ENCODE measurements at places on chromosomes 6 and 20.
A peak's percentile ranks its signal among the peaks of the same experiment; 100 is the strongest.

DNA sequence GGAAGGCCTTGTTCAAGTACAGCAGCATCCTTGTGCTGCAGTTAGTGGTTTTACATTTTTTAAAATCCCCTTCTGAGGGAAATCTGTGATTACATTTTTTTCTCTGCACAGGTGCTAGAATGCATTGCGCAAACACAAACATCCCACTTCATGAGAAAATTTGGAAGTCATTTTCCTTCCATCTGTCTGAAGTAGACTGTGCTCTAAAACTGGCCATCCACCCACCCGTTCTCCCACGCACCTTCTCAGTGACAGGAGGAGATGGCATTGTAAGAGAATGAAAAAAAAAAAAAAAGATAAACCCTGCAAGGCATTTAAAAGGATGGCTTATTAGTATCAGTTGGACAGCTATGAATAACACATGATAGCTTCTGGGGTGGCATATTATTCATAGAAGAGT is 65.0 kb downstream of the SOBP start:
- DNase-seq, result no peak

- DNase-seq, result peak; percentile 57
Measured at GRCh38 chr6:154154389-154154967, 115.4 kb downstream of the OPRM1 start.

DNA sequence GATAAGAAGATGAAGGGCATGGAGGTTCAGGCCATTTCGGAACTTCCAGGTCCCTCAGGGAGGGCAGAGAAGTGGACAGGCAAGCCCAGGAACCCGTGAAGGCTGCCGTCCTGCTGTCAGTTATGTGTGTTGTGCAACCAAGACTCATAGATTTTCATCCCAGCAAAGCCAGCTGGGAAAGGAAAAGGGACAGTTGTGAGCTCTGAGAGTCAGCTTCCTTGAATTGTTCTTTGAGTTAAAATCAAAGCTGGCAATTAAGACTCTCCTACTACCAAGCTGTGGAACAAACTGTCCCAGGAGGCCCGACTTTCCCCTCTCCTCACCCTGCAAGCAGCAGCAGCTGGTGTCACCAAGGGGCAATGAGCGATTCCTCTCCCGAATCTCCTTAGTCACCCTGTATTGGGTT is 46.3 kb upstream of the IYD start:
- no peak for DNase-seq

DNA sequence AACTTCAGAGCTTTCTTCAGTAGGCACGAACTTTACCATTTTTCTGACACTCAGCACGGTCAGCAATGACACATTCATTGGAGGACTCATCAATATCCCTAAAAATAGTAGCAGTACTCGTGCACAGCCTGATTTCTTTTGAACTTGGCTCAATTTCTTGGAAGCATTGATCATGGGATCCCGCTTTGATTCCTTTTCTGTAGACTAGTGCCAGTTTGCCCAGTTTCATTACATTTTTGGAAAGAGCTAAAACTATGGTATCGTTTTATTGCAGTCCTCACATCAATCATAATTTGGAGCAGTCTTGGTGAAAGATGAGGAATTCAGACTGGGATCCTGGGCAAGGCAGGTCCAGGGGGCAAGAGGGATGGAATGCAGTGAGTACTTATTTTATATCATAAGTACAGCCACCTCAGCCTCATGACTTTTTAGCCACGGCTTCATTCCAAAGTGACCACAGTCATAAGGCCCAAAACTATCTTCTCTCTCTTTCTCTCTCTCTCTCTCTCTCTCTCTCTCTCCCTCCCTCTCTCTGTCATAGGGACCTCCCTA is 170.9 kb upstream of the AKAP12 start:
- DNase-seq, result no peak

DNA sequence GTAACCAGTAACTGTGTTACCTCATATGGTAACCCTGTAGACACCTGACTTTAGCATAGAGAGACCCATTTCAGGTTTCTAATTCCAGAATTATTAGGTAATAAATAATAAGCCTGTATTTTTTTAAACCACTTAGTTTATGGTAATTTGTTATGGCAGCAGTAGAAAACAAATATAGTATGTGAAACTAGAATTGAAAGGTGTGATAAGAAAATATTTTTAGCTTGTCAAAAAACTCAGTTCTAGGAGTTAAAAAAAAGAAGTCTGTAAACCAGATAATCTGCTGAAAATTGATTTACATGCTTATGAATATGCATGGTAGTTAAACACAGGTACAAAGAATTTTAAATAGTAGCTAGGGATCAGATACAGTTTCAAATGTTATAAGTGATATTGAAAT is 695.0 kb upstream of the GJE1 start:
- DNase-seq, result no peak

DNA sequence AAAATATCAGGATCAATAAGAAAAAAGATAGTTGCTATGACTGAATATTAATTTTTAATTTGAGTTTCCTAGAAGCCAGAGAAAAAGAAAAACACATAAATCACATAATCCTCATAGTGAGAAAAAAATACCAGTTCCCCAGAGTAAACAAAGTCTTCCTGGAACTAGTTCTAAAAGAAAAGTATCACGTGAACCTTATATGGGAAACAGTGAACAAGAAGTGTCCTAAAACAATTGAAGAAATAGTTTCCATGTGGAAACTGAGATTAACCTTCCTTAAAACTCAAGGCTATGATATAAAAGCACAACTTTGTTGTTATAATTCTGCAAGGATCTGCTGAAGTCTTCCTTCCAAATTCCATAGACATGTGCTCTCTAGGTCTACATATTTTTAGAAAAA is 50.6 kb downstream of the RCAN2 start:
- DNase-seq, result no peak

GRCh38 chr6:71346334-71346694 is 57.7 kb downstream of the OGFRL1 start:
- no peak for DNase-seq

DNA sequence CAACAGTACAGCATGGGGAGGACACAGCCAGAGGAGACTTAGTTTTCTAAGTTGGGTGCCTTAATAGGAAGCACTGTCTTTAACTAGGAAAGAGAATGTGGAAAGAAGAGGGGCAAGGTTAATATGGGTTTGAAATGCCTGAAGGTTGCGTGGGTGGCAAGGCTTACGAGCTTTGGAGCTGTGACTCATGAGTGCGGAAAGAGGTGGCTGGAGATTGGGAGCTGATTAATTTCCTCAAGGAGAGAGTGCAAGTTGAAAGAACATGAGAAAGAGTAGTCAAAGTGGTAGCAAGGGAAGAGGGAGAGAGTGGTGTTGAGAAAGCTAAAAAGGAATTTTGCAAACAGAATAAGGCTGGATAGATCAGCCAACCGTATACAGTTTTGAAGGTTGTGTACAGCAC is 315.1 kb upstream of the PRND start:
- DNase-seq, result no peak

- peak; percentile 81 for DNase-seq
Measured at GRCh38 chr6:29702519-29703103, 20.6 kb upstream of the HLA-F start.

DNA sequence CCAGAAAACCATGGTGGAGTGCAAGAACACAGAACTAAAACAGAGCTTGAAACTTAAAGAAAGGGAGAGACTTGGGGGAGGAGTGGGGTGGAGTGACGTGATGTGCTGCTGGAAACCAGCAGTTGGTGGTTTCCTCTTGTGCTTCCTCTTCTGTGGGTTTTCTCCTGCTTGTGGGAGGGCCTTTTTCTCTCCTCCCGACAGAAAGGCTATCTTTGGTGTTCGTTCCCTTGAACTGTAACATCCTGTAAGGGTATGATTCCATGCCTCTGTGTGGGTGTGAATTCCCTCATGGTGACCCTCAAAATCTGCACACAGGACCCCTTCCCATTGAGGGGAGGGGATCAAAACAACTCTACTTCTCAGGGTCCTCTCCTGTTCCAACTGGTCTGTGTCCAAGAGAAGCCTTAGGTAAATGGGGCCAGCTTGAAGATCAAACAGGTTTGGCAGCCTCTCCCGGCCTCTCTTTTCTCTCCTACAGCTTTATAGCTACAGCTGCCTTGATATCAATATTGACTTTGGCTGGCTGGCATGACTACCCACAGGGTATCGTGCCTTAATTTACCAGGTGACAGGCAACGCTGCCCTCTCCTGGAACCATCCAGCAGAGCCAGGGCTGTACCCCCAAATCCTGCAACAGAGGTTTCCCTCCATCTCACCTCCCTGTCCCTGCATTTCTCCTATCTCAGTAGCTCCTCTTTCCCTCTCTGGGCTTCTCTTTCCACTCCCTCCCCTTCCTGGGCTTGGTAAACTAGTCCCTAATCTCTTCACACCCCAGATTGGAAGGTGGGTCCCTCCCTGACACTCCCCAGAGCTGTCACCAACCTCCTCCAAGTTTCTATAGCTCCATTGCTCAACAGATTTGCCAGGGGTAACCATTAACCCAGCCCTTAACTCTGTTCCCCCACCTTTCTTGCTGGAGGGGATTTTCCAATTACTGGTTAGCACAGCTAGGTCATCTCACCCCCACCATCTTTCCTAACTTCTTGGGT is 1.5 kb upstream of the MSH5 start:
- peak; percentile 46 for DNase-seq

DNA sequence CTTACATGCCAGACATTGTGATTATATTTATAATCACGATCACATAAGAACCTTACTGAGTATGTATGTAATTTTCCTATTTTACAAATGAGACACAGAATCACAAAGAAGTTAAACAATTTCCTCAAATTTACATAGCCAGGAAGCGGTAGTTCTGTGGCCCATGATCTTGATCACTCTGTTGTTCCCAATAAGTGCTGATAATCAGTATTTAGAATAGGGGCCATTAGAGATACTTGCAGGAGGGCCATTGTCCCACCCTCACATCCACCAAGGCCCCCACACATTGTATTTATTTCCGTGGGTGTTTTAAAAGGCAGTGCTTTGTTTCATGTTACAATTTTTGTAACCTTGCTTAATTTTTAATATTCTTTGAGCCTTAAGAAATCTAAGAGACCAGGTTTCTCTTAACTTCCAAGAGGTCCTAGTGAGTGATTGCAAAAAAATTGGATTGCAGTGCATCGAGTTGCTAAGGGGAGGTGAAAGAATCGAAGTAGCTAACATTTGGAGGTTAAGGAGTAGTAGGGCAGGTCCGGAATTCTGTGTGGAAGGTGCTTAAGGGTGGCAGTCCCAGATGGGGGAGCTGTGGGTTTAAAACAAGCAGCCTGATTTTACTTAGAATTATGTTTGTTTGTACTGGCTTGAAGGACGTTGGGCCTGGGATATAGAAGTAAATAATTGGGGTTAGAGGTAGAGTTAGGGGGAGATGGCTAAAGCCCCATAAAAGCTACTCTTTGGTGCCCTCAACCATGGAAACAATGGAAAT is 339.4 kb downstream of the CDKAL1 start:
- DNase-seq, result no peak

DNA sequence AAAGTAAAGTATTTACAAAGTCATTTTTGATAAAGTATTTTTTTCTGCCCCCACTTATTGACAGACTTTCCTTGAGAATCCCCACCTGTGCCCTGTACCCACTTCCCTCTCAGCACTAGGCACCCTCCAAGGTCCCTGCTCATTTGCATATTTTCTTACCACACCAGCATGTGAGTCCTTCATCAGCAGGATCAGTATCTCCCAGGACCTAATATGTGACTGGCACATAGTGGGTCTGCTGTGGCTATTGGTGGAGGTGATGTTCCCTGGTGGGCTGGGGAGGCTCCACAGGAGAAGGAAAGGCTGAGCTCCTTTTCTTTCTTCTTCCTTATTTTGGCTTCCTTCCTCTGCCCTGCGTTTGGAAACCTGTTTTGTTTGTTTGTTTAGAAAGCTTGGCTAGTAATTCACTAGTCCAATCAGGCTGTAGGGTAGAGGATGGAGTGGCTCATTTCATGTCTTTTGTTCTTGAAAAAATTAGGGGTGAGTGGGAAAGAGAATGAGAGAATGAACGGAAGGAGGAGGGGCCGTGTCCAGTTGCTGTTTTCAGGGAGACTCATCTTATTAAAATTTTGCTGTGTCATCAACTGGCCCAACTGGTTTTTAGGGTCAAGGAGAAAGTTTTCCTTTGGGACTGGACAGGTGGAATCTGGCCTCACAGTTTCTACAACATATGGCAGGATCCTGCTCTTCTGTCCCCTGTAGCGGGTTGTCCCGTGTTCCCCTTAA is 2.8 kb upstream of the RNF24 start:
- no peak for DNase-seq

DNA sequence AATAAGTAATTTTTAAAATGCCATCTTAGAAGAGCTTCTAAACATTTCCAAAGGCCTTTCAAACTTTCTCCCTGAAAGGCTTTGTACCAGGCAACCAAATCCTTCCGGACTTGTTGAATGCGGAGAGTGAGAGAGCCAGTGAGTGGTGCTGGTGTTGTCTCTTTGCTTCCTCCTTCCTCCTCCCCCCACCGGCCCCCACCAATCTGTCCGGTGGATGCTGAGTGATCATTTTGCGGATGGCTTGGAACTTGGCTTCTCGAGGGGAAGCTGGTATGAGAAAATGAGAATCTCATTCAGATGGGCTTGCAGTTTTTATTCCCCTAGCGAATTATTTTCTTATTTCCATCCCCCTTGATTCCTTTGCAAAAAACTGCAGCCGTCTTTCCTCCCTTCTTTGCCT is 97.3 kb downstream of the ANKRD60 start:
- DNase-seq, result no peak

GRCh38 chr20:45752746-45753145 is 30.6 kb downstream of the SPINT4 start:
- DNase-seq, result no peak

- no peak for DNase-seq
Measured at GRCh38 chr20:6780433-6781190, 13.1 kb downstream of the BMP2 start.

- no peak for DNase-seq
Measured at GRCh38 chr20:40812415-40812925, 123.4 kb upstream of the MAFB start.

DNA sequence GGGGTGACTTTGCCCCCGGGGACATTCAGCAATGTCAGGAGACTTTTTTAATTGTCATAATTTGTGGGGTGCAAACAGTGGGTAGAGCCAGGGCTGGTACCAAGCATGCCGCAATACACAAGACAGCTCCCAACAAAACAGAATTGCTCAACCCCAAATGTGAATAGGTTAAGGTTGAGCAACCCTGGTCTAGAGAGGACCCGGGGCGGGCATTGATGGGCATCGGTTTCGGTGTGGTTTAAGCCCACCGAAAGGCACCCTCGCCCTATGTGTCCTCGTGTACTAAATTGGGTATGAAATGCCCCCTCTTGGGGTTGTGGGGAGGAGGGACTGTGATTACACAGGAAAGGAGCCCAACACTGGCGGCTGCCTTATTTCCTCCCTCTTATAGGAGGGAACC is 36.0 kb downstream of the KIAA1755 start:
- DNase-seq, result no peak

- no peak for DNase-seq
Measured at GRCh38 chr6:44284121-44284520, 13.9 kb downstream of the TMEM151B start.

GRCh38 chr20:48335308-48336050 is 492.3 kb downstream of the PREX1 start:
- no peak for DNase-seq

DNA sequence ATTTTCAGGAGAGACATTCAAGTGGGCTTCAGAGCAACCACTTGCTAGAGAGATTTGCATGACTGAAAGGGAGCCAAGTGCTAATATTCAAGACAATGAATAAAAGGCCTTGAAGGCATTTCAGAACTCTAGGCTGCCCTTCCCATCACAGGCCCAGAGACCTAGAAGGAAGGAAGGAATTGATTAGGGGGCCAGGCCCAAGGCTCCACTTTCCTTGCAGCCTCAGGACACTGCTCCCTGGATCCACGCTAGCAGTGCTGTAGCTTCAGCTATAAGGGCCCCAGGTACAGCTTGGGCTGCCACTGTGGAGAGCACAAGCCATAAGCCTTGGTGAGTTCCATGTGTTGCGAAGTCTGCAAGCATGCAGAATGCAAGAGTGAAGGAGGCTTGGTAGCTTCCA is 731.9 kb upstream of the FLRT3 start:
- DNase-seq, result no peak

Data from T-helper 9 cell (primary cell).